ENCODE measurements at places on chromosomes 2 and 18.
A peak's percentile ranks its signal among the peaks of the same experiment; 100 is the strongest.

GRCh38 chr2:12918138-12918834 is 201.6 kb downstream of the TRIB2 start:
- DNase-seq = no peak

GRCh38 chr2:241763551-241764274 is 12.9 kb upstream of the GAL3ST2 start:
- no peak for DNase-seq

DNA sequence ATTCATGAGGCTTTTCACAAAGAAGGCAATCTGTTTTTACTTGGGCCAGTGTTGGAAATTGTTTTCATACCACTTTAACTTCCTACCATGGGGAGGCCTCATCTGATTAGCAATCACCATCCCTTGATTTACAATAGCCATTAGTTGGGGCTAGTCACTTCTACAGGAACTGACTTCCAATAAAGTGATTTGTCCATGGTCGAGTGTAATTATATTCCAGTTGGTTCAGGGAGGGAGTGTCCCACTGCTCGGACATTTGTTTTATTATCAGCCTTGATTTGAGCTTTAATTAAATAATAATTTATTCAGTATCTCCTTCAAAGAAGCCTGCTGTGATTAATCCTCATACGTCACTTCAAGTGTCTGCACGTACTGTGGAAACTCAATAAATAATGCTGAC is 233.9 kb upstream of the CNTNAP5 start:
- DNase-seq = no peak

DNA sequence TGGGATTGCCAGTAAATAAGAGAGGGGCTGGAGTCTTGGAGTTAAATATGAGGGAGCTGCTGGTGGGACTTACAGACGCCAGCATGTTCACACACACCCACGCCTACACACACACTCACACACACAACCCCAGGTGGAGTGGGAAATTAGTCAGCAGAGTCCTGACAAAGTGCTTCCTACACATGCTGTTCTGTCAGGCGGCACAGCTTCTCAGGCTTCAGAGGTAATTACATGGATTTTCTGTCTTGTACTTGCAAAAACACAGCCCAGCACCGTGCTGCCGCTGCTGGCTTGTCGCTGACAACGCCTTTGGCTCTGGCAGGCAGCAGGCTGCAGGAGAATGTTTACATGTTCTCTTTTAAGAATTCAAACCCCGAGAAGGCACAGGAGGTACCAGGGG is 1186.3 kb upstream of the CELF4 start:
- peak; percentile 35 for DNase-seq

DNA sequence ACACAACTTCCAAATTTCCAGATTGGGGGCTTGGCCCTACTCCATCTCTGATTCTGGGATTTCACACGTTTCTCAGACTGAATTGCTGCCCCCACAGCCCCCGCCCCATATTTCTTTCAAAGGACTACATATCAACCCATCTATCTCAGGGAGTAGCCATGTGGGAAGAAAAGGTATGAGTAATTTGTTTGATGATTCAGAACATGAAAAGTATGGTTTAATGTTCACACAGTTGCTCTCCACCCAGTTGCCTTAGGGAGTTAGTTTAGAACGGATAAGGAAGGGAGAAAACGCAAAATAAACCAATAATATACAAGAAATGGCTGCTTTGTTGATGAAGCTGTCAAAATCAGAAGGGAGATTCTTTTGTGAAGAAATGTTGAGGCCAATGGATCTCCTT is 145.1 kb downstream of the PIEZO2 start:
- no peak for DNase-seq

- DNase-seq = no peak
These were observed 1.7 kb downstream of the CXCR4 start for GRCh38 chr2:136116151-136116812.

- no peak for DNase-seq
These were observed 19.5 kb downstream of the INPP4A start for GRCh38 chr2:98463988-98464771.

DNA sequence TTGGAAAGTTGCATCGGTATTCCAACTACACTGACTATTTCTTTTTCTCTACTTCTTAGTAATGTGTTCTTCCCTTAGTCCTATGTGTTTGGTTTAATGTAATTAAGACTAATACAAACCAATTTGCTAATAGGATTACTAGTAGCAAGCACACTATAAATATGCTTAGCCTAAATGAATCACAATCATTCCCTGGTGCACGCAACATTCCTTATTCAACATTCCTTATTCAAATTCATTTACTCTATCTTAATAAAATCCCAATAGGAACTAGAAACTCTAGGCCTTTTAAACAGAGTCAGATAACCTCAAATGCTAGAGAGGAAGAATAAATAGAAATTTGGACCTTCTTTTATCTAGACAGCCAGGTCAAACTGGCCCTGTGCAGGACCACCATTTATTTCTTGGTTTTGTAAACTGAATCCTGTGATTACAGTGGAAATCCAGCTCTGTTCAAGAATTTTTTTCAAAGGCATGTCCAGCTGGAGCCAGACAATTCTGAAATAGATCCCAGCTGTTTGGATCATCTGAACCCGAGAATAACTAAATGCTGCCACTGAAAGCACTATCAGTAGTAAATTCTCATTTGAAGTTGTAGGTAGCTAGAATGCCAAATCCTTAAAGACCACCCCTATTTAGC is 103.1 kb downstream of the PPP1R1C start:
- peak; percentile 19 for DNase-seq

DNA sequence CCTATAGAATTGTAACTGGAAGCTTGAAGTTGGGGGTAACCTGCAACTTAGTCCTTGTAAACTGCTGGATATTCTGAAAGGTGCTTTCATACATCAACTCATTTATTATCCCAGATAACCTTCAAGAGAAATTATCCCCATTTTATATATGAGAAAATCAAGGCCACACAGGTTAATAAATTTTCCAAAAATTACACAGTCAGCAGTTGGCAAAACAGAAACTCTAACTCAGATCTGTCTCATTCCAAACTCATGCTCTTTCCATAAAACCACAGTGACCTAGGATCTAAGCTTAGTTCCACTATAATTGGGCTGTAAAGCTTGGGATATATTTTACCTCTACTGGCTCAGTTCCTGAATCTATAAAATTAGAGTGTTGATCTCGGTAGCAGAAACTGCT is 167.6 kb upstream of the DDX18 start:
- DNase-seq = no peak

GRCh38 chr2:69755862-69756467 is 14.0 kb downstream of the ANXA4 start:
- no peak for DNase-seq

- no peak for DNase-seq
These were observed 197.5 kb upstream of the NRP2 start for GRCh38 chr2:205484764-205485163.

DNA sequence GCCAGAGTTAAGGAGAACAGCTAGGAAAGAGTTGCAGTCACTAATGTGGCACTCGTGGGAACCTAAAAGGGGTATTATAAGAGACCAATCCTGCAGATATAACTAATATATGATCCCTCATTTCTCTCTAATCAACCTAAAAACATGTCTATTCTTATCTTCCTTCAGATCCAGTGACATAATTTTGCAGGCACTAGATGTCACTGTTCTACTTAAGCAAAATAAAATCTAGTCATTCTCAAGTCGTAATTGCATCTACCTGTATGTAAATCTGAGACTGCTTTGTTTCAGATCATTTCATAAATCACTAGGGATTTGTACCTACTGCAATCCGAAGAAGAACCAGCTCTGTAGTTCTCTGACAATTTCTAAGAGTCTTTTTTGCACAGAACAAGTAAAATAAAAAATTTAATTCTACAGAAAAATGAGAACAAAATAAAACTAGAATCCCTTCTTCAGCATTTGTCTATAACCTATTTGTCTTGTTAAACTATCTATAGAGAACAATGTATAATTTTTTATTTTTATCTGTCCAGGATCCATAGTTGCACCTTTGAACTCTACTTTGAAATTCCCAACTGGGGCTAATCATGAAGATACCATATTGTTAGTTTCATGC is 56.5 kb upstream of the ERBB4 start:
- DNase-seq = no peak

- DNase-seq = no peak
These were observed 379.7 kb downstream of the PTPRM start for GRCh38 chr18:7946734-7947377.

GRCh38 chr2:36951027-36951518 is 15.3 kb downstream of the STRN start:
- DNase-seq = no peak

DNA sequence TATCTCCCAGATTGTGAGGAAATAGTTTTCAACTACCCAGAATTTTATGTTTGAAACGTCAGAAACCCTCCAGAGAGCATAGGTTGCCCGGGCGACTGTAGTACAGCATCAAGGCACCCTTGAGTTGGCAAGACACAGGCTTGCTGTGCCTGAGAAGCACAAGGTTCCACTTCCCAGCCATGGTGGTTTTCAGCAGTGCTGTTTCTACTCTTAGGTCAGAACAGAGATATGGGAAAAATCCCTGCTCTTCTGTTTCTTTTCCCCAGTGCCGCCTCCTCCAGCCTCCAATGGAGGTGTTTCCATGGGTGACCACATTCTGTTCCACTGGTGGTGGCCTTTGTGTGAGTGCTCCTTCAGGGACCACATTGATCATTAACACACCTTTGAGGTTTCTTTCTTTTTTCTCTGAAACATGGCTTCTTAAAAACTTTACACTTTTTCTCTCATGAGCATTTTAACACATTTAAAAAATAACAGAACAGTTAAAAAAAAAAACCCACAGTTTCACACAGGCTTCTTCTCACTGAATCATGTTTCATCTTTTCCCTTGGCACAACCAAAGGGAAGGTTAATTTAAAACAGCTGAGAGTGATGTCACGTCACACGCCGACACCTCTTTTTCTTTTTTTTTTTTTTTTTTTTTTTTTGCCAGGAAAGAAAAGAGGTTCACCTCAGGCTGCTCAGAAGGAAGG is 229.3 kb upstream of the HDAC4 start:
- no peak for DNase-seq

- no peak for DNase-seq
These were observed 32.9 kb upstream of the CCDC93 start for GRCh38 chr2:118046634-118047210.

DNA sequence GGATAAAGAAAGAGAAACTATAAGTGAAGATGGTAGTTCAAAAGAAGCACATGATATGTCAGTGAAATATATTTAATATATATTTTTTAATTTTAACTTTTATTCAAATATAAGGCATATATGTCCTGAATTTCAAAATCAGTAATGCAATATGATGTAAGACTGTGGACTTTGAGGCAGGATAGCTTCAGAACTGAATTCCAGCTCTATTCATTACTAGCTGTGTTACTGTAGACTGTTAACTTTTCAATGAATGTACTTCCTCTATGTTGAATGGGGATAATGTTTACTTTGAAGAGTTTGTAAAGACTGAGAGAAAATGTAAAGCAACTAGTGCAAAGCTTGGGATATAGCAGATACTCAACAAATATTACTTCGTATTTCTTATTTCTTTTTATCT is 112.6 kb downstream of the PMS1 start:
- DNase-seq = no peak

- no peak for DNase-seq
These were observed 121.3 kb upstream of the ZFP36L2 start for GRCh38 chr2:43347746-43348145.

- peak; percentile 29 for DNase-seq
These were observed 35.7 kb downstream of the LYPD6 start for GRCh38 chr2:149365931-149366583.

DNA sequence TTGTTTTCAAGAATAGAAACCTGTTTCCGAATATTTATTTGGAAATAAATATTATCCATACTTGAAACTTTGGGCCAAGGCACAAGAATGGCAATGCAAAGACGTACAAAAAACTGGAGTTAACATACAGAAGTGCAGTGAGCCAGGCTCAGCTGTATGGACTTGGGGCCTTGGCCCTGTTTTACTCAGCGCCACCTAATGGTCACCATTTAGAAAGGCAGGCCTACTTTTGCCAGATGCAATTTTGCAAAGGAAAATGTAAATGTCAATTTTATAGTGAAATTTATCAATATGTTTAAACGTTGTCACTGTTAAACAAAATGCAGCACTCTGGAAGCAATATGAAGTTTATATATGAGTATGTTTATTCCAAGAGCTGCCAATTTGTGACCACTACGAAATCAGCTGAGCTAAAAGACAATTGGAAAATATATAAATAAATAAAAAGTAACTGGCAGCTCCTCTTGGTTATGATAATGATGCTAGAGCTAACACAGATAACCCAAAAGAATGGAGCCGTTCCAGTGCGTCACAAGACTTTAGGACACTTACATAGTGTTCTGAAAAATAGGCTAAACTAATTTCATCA is 155.0 kb downstream of the ARHGAP15 start:
- peak; percentile 7 for DNase-seq

- DNase-seq = no peak
These were observed 182.9 kb downstream of the DYM start for GRCh38 chr18:49277395-49278036.

- DNase-seq = no peak
These were observed 91.4 kb downstream of the COL6A3 start for GRCh38 chr2:237322564-237322963.

GRCh38 chr2:148042219-148042618 is 21.3 kb downstream of the MBD5 start:
- DNase-seq = no peak

- DNase-seq = no peak
These were observed 23.6 kb upstream of the ZCCHC2 start for GRCh38 chr18:62499263-62499650.

DNA sequence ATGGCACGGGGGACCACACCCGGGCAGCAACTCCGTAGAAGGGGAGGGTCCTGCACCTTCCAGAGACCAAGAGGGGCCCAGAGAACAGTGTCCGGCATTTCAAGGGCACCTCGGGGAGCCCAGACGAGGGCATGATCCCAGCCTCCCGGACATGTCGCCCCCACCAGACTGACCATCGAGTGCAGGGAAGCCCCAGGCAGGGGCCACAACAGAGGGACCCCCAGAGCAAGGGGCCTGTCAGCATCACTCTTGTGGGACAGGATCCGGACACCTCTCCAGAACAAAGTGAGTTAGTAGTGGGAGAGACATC is 50.4 kb upstream of the CTDP1 start:
- no peak for DNase-seq

- no peak for DNase-seq
These were observed 20.3 kb downstream of the COL5A2 start for GRCh38 chr2:189159273-189159672.

- no peak for DNase-seq
These were observed 25.5 kb downstream of the MGAT5 start for GRCh38 chr2:134279417-134279816.

DNA sequence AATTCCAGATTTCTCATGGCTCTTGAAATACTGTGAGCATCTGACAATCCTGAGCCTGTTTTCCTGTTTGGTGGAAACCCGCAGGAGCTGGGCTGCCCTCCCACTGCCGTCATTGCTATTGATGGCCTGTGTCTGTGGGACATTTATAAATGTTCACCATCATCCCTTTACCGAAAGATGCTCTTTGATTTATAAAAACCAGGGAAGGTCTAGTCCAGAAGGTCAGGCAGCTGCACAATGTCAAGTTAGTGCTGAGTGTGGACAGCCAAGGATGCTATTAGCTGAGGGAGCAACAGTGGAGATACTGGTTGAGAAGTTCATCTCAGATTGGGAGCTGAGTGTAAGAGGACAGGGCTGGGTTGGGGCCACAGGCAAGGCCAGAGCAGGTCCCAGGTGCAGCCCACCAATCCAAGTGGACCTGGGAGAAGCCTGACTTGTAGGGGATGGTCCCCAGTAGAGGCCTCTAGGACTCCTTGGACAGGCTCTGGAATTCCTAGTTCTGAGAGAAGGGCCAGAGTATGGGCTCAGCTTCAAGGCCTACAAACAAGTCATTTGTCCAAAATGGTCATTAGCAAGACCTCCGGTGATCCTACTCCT is 55.1 kb downstream of the COPS8 start:
- DNase-seq = no peak

- no peak for DNase-seq
These were observed 55.9 kb upstream of the SLC66A3 start for GRCh38 chr2:11099122-11100065.

GRCh38 chr2:80396276-80396675 is 91.7 kb upstream of the LRRTM1 start:
- DNase-seq = no peak
